ELR (cell line): ENCODE measurements at places on chromosomes 6 and 20.

- DNase-seq, result no peak
Observed at GRCh38 chr6:8066108-8066507, 1.9 kb upstream of the BLOC1S5 start.

DNA sequence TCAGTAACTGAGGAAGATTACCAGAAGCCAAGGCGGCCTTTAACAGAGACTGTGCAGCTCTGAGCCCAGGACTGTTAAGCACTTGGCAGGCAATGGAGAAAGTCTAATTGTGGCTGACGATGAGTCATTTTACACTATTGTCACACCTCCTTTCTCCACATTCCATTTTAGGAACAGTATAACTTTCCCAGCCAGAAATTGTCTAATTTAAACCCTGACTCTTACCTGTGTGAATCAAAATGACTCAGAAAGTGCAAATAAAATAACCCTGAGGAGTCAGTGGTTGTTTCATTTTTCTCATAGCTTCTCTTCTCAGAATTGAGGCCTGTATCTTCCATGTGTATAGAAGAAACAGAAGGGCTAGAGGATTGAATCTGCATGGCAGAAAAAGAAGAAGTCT lies 40.0 kb upstream of the OPN5 start:
- peak; percentile 20 for DNase-seq

- peak; percentile 46 for DNase-seq
Observed at GRCh38 chr20:50286174-50286511, 95.5 kb downstream of the CEBPB start.

GRCh38 chr20:49275636-49276035 lies 2.2 kb downstream of the ZNFX1 start:
- DNase-seq, result peak; percentile 76

DNA sequence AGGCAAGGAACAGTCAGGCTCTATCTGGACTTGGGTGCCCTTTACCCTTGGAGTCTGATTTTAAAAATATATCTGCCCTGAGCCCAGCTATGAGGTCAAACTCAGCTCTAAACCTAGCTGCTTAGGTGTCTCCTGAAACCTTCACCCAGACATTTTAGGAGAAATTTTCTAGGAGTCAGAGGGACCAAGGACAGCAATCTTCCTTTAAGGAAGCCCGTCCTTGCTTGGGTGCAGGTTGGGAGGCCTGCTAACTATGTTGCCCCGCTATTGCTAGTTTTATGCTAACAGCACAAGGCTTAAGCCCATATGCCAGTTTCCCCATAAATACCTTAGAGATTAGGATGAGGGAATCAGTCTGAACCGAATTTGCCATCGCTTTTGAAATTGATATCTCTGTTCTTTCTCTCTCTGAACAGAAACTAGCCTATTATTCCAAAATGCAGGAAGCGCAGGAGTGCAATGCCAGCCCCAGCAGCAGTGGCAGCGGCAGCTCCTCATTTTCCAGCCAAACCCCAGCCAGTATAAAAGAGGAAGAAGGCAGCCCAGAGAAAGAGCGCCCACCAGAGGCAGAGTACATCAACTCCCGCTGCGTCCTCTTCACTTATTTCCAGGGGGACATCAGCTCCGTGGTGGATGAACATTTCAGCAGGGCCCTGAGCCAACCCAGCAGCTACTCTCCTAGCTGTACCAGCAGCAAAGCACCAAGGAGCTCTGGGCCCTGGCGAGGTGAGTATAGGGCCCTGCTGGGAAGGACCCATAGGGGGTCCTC lies 2.6 kb downstream of the VGLL2 start:
- DNase-seq, result no peak

DNA sequence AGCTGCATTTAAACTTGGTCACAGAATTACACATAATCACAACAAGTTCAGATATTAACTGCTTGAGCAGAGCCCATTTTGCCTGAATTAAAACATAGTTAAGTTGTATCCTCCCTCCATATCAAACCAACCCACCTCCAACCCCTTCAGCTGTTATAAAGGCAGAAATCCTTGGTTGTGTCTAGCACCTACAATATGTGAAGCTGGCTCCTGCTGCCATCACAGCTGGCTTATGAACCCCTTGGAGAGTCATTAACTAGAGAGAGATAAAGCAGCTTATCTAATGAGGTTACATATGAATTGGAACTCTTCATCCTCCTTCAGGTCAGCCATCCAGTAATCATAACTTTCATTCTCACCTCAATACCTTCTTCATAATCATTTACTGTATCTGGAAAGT lies 101.8 kb downstream of the EPHA7 start:
- DNase-seq, result no peak

DNA sequence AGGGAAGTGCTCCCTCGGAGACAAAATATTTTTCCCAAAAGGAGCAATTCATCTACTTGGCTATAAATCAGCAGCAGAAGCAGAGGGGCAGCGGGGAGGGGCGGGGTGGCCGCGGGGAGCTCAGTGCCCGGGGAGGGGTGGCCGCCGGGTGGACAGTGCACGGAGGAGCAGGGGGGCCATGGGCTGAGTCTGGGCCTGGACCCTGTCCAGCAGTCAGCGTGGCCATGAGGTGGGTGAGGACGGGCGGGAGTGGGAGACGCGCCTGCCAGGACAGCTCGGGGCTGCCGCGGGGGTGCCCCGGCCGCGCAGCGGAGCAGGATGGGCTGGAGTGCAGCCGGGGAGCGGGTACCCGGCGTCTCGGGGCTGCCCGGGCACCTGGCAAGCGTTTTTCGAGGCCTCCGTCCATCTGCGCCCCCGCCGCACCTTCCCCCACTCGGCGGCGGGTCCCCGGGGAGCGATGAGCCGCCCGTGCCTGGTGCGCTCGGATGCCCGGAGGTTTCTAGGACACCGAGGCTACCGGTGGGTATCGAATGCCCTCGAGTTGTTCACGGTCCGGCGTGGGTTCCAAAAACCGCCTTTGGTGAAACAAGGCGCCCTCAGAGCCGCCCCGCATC lies 229.5 kb downstream of the THBS2 start:
- no peak for DNase-seq

DNA sequence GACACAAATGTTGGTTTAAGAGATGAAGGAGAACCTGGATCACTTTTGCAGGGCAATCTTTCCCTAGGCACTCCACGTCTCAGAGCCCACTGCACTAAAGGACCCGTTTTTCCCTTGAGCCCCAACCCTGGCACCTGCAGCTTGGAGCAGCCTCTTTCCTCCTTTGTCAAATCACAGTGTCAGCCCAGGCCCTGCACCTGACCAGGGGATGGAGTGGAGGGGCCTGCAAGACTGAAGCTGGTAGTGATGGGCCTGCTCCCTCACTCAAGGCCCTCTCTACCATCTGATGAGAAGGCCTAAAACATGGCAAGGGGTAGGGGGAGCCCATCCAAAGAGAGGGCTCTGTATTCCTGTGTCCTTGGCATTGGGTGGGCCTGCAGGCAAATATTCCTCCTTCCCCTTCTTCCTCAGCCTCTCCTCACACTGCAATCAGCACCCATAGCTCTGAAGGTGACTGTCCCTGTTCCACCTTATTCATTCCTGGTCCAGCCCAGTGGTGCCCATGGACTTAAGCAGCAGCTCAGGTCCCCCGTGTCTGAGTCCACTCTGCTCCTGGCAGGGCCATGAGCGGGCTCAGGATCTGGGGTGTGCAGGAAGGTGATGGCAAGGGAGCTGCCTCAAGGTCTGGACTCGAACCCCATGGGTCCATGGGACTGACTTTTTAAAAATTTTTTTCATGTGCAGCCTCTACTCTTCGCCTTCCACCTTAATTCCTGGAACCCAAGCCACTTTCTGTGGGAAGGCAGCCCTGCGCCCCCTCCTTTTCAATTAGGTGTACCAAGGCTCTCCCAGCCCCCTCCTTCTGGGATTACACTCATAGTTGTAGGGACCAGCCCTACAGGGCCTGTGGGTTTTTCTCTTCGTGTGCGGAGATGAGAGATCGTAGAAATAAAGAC lies 6.7 kb downstream of the RAET1G start:
- DNase-seq, result no peak

DNA sequence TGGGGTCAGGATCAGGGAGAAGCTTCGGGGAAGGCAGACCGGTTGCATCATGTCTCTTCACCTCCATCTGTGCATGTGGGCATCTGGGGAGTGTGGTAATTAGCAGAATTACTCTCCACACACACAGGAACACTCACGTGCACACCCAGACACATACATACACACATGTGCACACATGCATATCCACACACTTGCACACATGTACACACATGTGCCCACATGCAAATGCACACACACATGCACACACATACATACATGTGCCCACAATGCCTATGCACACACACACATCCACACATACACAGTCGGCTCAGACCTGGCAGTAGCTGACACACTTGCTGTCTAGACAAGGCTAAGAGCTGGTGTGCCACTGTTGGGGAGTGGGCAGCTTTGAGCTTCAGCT lies 212.3 kb upstream of the PMEPA1 start:
- DNase-seq, result no peak

DNA sequence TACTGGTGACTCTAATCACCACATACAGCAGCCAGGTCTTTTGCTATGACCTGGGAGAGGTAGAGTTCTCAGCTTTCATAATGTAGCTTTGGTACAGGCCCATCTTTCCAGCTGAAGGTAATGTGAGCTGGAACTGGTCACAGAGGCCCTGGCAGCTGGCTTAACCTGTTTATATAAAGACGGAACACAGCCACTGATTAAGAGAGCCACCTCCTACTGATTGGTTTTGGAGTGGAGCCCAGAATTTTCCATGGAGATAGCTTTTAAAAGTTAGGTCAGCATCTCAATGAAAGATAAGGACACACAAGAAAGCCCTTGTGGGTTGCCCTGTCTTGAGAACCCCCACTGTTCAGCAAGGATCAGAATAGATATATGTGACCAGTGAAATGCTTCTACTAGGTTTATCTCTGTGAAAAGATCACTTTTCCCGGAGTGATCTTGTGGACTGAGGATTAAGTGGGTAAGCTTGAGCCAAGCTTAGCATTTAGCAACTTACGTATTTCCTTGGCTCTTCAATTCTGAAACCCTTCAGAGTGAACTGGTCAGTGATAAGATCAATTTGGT lies 213.7 kb upstream of the CITED2 start:
- DNase-seq, result peak; percentile 51
